Activated CD8-positive, alpha-beta memory T cell treated with anti-CD3 and anti-CD28 coated beads for 48 hours (primary cell): ENCODE measurements at places on chromosomes 3 and 15.

GRCh38 chr3:14411988-14412387 is 9.6 kb downstream of the SLC6A6 start:
- no peak for DNase-seq

DNA sequence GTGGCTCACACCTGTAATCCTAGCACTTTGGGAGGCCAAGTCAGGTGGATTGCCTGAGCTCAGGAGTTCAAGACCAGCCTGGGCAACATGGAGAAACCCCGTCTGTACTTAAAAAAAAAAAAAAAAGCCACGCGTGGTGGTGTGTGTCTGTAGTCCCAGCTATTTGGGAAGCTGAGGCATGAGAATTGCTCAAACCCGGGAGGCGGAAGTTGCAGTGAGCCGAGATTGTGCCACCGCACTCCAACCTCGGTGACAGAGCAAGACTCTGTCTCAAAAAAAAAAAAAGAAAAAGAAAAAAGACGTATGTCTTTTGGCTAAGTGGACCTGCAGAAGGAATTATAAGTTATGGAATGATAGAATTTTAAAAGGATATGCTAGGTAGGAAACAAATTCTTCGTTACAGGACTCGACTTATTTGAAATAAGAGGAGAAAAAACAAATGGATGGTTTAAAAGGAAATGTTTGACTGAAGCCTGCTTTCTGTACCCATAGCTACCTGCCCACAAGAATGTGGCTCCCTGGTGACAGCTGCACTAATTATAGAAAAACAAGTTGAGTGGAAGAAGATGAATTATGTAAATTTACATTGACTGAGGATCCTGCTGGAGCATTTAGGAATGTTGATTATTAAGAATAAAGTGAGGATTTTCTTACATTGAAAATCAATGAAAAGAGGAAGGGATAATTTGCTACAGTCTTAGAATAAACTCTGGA is 36.0 kb upstream of the SKIL start:
- DNase-seq, result no peak

GRCh38 chr3:180743813-180744590 is 64.7 kb upstream of the CCDC39 start:
- no peak for DNase-seq

- no peak for DNase-seq
Measured at GRCh38 chr3:50303013-50303815, at the start of gene HYAL1. Gene HYAL1, minus strand, starts transcription at chr3:50303574. Its CDS starts 618 bp downstream, at chr3:50302956.

DNA sequence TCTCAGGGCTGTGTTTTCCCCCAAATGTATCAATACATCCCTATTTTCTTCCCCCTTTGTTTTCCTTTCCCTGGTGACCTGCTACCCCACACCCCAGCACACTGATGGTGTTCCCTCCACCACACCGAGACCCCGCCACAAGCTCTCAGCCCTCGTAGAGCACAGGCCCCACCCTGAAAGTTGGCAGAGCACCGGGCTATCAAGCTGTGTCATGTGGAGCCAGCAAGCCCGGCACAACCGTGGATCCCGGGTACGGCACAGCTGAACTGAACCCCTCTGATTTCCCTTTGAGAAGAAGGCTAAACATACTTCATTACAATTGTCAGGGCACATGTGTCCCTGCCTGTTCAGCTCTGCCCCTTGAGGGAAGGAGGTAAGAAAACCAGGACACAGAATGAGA is 69.9 kb downstream of the LRIG1 start:
- no peak for DNase-seq

DNA sequence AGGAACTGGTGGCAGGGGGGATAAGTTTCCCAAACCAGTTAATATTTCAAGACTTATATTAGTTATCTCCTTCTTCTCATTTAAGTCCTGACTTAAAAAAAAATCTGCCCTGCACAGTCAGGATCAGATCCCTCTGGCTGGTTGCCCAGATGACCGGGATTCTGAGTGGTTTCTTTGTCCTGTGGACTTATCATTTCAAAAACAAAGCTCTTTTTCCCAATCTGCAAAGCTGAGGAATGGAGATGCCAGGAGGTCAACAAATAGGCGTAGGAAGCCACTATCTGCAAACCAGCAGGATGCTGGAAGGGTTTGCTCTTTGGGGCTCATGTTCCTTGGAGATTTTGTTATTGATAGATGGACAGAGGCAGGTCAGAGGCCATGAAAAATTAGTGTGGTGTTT is 5.8 kb downstream of the C3orf20 start:
- DNase-seq, result no peak

GRCh38 chr15:101481917-101482525 is 7.5 kb downstream of the PCSK6 start:
- DNase-seq, result no peak

- no peak for DNase-seq
Measured at GRCh38 chr3:55974421-55975165, 487.5 kb upstream of the WNT5A start.

- DNase-seq, result no peak
Measured at GRCh38 chr3:188721990-188722389, 449.8 kb upstream of the TPRG1 start.

- no peak for DNase-seq
Measured at GRCh38 chr3:172919297-172919683, 168.8 kb downstream of the ECT2 start.

DNA sequence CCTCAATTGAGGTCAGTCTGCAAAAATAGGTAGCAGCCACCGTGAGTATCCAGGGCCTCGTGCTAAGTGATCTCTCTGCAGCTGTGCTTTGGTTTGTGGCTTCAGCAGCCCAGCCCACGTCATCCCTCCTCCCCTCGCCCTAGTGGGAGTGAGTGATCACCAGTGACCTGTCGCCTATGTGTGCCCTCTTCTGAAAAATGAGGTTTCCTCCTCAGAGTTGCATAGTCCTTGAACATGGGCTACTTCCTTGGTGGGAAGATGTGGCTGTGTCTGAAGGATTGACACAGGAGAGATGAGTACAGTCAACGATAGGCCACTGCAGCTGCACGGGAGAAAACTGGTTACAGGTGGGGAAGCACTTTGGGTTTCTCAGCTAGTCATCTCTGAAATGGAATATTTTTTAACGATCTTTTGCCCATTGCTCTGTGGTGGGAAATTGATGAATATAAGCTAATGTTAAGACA is 144.8 kb upstream of the BHLHE40 start:
- DNase-seq, result no peak

GRCh38 chr3:190059242-190059590 is 61.5 kb downstream of the P3H2 start:
- no peak for DNase-seq

DNA sequence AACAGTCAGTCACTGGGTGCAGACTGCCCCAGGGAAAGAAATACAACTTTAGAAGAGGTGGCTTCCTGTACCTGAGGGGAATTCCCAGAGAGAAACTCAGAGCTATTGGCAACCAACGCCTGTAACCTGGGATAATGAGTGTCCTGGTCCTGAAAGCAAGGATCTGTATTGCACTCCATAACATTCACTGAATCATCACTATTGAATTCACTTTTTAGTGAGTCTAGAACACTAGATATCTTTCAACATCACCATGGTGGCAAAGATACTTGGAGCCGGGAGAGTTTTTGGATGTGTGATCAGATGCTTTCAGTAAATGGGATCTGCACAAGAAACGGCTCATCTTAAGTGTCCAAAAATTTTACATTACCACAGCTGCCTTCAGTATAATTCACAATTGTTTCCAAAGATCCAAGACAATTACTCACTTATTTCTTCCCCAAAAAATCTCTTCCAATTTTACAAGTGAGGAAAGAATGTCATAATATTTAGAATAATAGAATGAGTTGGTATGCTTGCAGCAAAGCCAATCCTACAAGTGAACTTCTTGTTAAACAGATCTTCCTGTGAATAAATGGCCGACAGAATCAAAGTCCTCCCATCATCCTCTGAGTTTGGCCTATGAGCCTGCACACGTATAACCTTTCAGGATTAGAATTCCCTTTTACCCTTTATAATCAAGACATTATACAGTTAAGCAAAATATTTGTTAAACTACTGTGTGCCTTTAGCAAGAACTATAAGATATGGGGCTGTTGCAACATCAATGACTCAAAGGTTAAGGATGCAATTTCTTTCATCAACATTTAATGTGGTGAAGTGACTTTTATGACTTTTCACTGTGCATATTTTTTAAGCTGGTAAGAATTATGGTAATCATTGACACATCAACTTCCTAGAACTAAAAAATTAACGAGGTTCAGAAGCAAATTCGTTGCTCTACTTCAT is 243.3 kb upstream of the COL8A1 start:
- DNase-seq, result no peak

DNA sequence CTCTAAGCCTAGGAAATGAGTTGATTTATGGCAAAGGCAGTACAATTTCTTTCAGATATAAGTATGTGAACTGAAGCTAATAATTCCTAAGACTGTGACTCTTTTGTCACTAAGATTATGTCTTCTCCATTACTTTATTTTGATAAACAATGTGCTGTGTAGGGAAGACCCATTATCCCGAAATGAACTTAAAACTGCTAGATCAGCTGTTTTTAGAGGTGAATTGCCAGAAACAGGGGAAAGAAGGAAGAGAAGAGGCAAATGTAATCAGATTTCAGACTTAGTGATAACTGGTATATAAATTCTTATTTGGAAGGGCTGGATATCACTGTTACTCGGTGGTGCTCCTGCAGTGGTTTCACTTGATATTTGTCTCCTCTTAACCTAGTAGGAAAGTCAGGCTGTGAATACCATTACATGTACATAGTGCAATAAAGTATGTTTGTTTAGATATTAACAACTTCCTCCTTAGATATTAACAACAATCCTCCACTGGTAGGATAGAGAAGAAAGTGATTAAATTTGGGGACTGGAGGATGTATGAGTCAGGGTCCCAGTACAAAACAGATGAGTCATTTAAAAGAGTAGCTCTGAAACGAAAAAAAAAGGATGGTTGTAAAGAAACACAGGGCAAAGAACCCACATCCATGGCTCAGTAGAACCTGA is 338.5 kb upstream of the KCNH8 start:
- DNase-seq, result no peak

DNA sequence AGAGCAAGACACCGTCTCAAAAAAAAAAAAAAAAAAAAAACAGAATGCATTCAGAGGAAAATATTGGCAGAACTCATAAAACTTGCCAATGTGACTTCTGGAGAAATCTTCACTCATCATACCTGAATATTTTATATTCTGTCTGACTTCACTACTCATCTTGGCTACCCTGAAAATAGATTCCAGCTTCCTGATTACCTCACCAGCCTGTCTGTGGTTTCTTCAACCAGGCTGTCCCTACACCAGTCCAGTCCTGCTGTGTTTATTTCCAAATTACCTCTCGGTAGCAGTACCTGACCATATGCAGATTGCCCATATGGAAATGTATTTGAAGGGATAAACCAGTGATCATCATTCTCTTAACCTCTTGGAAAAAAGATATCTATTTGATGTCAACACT is 9.3 kb upstream of the P3H2 start:
- no peak for DNase-seq

GRCh38 chr3:30633718-30634117 is 27.3 kb downstream of the TGFBR2 start:
- DNase-seq, result no peak

DNA sequence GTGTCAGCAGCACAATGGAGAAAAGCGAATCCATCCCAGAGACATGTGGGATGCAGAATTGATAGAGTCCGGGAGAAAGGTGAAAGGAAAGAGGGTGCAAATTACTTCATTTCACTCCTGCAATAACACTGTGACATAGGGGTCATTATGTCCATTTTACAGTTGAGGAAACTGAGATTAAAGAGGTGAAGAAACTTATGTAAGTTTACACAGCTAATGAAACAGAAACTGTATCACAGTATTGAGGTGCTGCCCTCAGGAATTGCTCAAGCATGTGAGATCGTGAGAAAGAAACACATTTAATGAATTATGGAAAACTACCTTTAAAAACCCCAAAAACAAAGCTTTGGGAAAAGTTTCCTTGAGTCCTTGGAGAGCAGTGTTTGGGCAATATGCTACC is 103.6 kb upstream of the PFN2 start:
- no peak for DNase-seq

GRCh38 chr15:101320501-101321052 is 25.5 kb upstream of the SNRPA1 start:
- no peak for DNase-seq

DNA sequence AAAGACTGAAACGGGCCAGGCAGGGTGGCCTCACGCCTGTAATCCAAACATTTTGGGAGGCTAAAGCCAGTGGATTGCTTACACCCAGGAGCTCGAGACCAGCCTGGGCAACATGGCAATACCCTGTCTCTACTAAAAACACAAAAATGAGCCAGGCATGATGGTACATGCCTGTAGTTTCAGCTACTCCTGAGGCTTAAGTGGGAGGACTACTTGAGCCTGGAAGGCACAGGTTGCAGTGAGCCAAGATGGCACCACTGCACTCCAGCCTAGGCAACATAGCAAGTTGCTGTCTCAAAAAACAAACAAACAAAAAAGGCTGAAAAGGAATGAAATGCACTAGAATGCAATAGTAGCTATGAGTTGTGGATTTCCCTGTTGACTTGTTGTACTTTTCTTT is 94.7 kb downstream of the STAG1 start:
- no peak for DNase-seq

DNA sequence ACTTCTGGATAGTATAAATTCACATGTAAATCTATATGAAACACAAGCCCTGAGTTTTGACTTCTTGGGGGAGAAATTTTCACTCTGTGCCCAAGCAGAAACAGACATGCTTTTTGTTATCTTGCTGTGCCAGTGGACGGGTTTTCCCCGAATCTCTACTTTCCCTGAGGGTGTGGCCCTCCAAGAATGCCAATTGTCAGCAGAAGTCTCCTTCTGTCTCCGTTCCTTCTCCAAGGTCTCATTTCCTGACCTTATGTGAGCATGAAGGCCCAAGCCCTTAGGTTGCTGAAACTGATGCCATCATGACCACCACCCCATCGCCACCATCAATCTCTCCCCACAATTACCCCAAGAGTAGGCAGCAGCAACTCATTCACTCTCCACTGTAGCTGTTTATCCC is 253.8 kb downstream of the XXYLT1 start:
- DNase-seq, result no peak

DNA sequence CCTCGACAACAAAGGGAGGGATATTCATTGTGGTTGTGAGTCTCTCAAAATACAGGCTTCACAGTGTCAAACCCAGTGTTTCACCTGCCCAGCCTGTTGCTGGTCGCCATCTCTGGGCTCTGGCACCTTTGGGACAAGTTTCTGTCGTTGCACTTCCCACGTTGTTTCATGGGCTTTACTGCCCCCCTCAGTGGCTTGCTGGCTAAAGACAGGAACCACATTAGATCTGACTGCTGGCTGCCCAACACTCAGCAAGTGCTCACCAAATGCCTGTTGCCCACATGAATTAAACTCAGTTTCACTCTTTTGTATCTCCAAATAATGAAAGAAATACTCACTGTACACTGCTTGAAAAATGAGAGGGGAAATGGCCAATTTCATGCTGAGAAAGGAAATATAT is 27.6 kb downstream of the FOXL2 start:
- no peak for DNase-seq

GRCh38 chr15:48143856-48144255 is 23.1 kb downstream of the SLC24A5 start:
- DNase-seq, result no peak

GRCh38 chr3:133927540-133928066 is 31.9 kb upstream of the RAB6B start:
- DNase-seq, result peak; percentile 42

DNA sequence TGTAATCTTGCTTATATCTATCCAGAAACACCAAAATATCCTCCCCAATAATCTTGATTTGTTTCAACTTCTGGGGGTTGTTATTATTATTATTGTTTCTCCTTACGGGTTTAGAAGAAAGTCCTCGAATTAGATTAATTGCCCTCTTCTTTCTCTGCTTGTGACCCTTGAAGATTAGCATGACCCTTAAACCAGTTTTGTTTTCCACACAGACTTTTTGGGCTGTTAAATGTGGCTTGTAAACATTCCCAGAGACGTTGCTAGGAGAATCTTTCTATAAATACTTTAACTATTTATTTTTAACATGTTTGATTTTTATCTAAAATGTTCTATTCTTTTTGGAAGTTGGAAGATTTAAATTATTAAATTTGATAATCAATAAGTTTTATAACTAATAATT is 4.3 kb upstream of the SUCNR1 start:
- DNase-seq, result no peak
